NCI-H1417 (cell line): ENCODE measurements at places on chromosomes 2 and 18.

DNA sequence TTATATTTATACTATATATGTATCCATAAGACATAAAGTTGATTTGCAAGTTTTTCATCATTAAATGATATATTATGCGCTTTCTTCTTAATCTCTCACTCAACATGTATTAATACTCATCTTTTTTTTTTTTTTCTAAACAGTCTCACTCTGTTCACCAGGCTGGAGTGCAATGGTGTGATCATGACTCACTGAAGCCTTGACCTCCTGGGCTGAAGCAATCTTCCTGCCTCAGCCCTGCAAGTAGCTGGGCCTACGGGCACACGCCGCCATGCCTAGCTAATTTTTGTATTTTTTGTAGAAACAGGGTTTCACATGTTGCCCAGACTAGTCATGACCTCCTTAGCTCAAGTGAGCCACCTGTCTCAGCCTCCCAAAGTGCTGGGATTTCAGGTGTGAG is 51.4 kb upstream of the MAP4K3 start:
- no peak for DNase-seq

- no peak for DNase-seq
Measured at GRCh38 chr2:192741889-192742288, 547.2 kb upstream of the TMEFF2 start.

GRCh38 chr2:203909261-203909967 is 27.1 kb upstream of the ICOS start:
- peak; percentile 51 for DNase-seq

GRCh38 chr2:157990173-157990572 is 111.5 kb upstream of the UPP2 start:
- DNase-seq, result no peak

DNA sequence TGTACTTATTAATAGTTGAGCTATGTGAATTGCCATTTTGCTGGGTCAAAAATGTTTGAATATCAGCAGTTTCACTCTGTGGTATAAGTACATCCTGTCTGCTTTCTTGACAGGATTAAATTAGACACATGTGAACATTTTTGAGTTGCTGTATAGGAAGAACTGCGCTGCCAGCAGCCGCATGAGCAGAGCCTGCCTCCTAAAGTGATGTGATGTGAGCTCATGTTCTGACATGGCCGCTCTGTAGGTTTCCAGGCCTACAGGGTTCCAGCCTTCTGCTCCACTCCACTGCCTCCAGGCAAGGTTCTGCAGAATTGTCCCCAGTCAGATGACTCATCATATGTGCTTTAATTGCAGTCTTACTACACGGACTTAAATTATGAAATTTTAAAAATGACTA is 119.7 kb upstream of the NFATC1 start:
- no peak for DNase-seq
